ENCODE measurements at places on chromosomes 16 and 17. TPM values are rescaled to one million over a fixed set of nuclear protein-coding genes. Genes with fewer than 3 reads are reported as not detected.
A peak's percentile ranks its signal among the peaks of the same experiment; 100 is the strongest.

Gene MBTD1
- total RNA-seq: 3.8 TPM

Gene ATP2A1
- total RNA-seq: 0.48 TPM

Gene ADAP2
- 6.9 TPM for total RNA-seq

Gene IL17C
- total RNA-seq: not detected

Gene PCGF2
- total RNA-seq: 3.5 TPM

GRCh38 chr16:59411961-59412841 is 678.1 kb upstream of the GOT2 start:
- DNase-seq: no peak

DNA sequence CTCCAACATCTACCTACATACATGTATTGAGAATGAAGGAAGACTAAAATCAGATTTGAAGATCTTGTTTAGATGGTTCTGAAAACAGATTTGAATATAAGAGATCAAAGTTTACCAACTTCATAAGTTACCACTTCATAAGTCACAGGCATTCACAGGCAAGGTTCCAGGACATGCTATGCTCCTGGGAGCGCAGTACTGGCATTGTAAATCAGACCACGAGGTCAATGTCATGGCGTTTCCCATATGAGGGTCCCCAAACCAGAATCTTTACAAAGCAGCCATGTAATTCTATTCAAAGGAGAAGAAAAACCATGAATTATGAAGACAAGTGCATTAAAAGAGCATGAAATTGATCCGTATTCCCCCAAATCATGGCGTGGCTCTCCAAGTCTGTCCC is 3.0 kb downstream of the CDH11 start:
- peak; percentile 6 for DNase-seq

- DNase-seq: peak; percentile 62
Measured at GRCh38 chr16:23670137-23670776, 8.4 kb upstream of the PLK1 start.

DNA sequence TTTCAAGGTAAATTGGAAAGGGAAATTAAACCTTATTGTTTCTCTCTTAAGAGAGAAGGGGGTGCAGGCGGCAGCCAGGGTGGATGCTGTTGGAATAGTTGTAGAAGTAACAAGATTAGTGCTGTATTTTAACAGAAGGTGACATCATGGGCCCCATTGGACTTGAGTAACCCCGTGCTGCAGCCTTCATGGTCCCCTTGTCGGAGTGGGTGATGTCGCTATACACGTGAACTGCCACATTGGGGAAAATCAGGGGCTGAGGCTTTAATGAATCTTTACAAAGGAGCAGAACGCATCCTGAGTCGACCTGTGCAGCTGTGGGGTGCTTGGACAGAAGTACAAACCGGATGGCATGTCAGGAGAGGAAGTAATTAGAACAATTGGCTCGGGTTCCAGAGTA is 3.2 kb downstream of the SNX11 start:
- no peak for DNase-seq

GRCh38 chr17:40101367-40102210 is 1.2 kb upstream of the NR1D1 start:
- DNase-seq: no peak

DNA sequence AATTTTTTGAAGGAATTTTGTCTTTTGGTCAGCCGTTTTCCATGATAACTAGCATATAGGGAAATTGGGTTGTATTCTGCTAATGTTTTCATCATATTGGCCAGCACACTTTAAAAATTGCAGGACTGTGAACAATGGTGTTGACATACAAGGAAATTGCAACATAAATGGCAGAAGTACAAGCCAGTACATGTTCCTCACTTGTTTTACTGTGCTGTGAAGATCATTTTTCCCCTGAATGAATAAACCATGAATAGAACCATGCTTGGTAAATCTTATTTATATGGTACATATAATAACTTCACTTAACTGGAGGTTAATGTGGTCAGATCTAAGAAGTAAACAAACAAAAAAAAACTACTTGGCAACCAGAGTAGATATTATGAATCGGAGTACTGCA is 22.8 kb downstream of the OMG start:
- DNase-seq: no peak

DNA sequence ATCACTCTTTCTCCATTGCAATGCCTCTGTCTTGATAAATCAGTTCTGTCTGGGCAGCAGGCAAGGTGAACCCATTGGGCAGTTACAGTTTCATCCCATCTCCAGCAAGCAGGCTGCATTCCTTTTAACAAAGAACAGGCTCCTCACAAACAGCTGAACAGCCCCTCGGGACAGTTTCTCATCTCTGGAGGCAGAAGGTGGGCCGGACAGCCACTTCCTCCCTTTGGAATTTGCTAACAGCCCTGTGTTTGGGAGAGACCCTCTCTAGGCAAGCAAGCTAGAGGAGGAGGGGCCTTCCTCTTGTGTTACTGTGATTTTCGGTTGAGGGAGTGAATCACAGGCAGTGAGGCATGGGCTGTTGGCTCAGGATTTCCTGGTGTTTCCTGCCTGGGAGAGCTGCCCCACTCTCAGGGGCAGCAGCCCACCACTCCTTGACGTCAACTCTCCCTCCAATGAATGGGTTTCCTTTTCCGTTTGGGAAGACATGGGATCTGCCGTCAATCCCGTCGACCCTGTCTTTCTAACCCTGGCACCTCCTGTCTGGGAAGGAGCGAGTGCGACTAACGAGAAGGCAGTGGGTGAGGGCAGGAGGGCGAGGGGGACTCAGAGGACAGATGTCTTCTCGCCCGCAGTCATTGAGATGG is 3.7 kb upstream of the PGS1 start:
- DNase-seq: peak; percentile 89

GRCh38 chr17:1096215-1096614 is 83.6 kb downstream of the ABR start:
- DNase-seq: no peak

DNA sequence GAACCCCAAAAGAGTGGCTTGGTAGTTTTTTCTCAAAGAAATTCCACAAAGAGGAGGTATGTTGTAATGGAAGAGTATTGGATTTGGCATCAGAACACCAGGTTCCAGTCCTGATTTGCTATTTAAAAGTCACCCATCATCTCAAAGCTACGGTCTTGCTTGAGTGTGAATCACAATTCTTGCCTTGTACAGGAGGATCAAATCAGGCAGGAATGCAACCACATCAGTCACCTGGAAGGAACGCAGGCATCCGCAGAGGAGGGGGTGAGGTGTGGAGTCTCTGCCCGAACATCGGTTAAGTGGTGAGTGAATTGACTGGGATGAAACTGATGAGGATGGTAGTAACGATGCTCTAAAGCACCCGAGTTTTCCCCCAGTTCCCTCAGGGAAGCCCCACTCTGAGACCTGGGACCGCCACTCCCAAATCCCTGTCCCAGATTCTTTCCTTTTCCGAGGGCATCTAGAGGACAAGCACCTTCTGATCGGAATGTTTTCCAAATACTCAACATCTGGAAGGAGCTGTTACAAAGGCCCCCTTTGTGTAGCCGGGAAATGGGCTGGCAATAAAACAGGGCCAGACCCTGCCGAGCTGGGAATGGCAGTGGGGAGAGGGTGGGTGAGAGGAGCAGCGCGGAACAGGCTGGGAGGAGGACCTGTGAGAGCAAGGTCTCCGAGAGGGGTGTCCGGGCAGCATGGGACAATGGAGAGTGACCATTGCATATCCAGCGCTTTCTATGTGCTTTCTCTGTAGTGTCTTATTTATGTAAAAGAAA is 469.6 kb downstream of the SLC39A11 start:
- no peak for DNase-seq

DNA sequence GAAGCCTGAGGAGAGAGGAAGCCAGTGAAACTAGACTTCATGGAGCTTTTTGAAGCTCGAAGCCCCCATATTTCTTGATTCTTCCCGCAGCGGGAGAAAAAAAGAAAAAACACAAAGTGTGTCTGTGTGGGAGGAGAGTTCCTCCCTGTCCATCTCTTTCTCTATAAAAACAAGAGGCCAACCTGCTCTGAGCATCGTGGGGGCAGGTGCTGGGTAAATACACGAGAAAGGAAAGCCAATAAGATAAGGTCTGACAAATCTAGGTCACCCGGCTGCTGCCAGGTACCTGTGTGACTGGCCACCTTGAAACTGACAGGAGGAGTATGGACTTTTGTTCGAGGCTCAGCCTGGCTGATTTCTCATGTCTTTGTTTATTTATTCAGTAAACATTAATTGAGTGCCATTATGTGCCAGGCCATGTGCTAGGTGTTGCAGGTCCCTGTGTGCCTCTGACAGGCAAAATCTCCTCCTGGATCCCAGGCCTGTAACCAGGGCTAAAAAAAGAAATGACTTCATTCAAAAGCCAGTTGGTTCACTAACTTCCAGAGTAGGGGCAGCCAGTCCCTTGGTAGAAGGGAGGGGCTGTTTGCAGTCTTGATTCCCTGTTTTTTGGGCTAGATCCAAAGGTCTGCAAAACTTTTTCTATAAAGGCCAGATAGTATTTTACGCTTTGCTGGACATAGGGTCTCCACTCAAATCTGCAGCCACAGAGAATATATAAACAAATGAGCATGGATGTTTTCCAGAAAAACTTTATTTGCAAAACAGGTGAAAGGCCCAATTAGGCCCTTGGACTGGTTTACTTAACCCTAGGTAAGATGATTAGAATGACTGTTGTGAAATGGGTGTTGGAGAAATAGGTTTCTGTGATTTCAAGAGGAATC is 35.6 kb downstream of the YPEL2 start:
- DNase-seq: no peak

DNA sequence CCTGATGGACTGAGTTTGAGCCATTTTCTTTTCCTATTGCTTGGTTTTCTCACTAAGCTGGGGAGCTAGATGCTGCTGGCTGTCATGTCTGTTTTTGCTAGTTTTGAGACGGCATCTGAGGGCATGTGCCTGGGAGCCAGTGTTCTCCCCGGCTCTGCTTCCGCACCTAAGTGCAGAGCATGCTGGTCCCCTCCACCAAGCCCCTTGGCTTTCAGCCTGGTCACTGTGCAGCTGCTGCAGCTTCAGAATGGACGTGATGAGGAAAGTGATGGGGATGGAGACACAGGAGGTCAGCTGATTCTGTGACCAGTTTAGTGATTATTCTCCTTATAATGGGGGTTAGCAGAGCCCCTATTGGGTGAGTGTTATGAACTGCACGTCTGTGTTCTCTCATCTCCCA is 28.5 kb downstream of the DNAH17 start:
- DNase-seq: no peak

- DNase-seq: no peak
Measured at GRCh38 chr17:63962298-63962744, 10.4 kb downstream of the SCN4A start.

GRCh38 chr17:61219460-61219859 is 180.2 kb upstream of the TBX2 start:
- no peak for DNase-seq

All from Daoy (cell line).